Ovary (tissue), 10 donors: ENCODE measurements at places on chromosomes 1 and 21. TPM values are rescaled to one million over a fixed set of nuclear protein-coding genes. Genes with fewer than 3 reads are reported as not detected.

- DNase-seq: no peak
These were observed 34.6 kb downstream of the SNX7 start for GRCh38 chr1:98696077-98696476.

GRCh38 chr1:25549273-25550154, 6.1 kb downstream of the LDLRAP1 start:
- no peak for DNase-seq

- DNase-seq: no peak
These were observed 91.4 kb downstream of the OLFM3 start for GRCh38 chr1:101905283-101905835.

DNA sequence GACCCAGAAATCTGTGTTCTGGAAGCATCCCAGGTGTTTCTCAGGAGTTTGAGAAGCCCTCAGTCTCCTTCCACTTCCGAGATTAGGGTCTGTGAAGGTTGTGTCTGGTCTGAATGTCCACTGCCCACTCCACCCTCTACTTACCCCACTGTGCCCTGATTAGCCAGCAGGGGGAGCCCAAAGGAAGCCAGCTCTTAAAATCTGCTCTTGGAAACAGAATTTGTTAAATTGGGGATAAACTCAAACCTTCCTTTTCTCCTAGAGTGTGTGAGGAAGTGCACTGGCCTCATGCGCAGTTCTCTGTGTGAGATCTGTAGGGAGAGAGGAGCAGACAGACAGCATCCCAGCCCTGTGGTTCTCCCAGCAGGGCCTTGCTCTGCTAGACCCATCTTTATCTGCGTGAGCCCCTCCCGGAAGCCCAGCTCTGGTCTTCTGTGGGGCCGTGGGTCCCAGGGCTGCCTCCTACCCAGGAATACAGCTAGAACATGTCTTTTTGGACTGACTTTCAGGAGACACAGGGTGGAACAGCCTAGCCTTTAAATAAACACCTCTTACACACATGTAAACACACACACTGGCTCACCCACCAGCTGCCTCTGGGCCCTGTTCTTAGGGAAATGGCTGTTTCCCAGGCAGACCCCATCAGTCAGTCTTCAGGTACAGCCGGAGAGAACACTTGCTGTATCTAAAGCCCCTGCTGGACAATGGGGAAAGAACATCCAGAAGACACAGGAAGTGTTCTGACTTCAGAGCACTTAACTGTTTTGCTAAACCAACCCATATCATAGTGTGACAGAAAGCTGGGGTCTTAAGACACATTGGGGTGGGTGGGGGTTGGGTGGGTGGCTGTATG, 52.2 kb downstream of the SMYD2 start:
- peak; percentile 76 for DNase-seq

DNA sequence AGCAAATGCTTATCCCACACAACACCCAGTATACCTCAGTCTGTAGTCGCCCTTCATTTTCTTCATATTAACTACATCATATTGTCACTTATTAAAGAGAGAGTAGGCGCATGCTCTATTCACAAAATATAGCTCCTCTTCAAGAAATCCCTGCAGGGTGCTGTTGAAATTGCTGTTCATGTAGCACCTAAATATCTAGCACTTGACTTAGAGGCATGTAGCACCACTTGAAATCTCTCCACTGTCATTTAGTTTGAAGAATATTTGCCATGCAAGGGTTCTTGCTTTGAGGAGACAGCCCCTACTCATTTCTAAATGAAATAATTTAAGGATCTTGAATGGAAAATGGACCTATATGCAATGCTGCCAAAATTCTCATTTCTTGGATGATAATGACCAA, 20.9 kb upstream of the LRRC8B start:
- DNase-seq: no peak

DNA sequence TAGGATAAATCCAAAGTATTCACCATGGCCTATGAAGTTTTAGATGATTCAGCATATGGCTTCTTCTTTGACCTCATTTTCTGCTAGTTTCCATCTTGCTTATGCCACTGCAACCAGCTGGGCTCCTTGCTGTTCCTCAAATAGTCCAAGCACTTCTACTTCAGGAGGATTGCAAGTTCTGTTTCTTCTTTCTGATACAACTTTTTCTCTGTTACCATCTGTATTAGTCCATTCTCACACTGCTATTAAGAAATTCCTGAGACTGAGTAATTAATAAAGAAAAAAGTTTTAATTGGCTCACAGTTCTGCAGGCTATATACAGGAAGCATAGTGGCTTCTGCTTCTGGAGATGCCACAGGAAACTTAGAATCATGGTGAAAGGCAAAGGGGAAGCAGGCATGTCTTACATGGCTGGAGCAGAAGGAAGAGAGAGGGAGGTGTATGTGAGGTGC, 20.3 kb downstream of the PTGS2 start:
- no peak for DNase-seq

- no peak for DNase-seq
These were observed 485.9 kb downstream of the USP25 start for GRCh38 chr21:16215663-16216183.

DNA sequence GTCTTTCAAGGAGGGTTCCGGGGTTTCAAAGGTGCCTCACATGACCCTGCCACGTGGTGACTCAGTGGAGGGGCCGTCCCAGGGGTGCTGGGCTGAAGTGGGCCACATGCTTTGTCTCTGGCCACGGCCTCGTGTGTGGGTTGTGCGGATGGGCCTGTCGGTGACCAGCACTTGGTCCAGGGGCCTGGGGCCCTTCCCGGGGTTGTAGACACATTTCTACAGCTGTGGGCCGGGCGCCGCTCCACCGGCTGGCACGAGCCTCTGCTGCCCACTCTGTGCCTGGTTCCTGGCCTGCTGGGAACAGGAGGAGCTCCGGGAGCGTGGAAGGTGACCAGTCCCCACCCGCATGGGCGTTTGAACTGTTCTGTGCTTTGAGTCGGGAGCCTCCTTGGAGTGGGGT, 75.4 kb upstream of the TTC34 start:
- DNase-seq: no peak

DNA sequence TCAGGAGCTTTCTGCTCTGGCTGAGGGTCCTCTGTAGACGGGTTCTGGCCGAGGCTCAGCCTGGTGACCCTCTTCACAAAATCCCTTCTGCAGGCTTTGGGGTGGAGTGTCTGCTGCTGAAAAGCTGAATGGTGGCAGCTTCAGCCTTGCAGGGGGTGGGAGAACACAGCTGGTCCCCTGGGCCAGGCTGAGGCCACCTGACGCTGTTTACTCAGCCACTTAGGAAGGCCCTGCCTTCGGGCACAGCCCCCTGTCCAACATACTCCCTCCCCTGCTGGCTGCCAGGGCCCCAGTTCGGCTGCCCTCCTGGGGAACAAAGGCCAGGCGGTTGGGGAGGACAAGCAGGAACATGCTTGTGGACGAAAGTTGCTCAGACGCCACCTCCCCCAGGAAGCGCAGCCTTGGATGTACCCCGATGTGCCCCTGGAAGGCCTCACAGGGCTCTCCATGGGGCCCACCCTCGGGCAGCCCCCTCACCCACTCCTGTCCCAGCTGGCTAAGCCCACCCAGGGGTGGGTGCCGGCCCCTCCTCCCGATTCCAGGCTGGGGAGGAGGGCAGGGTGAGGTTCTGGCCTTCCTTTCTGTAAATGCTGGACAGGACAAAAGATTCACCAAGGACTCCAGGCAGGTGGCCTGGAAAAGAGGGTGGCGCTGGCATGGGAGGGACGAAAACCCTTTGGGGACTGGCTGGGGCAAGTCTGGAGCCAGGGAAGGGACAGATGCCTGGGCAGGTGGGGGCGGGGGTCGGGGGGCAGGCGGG, at the start of gene ANKRD65:
ANKRD65 (minus strand) TSS at position 130 of the 760 bp plus-strand sequence. CDS start 271 bp downstream, outside the sequence.
- DNase-seq: no peak

DNA sequence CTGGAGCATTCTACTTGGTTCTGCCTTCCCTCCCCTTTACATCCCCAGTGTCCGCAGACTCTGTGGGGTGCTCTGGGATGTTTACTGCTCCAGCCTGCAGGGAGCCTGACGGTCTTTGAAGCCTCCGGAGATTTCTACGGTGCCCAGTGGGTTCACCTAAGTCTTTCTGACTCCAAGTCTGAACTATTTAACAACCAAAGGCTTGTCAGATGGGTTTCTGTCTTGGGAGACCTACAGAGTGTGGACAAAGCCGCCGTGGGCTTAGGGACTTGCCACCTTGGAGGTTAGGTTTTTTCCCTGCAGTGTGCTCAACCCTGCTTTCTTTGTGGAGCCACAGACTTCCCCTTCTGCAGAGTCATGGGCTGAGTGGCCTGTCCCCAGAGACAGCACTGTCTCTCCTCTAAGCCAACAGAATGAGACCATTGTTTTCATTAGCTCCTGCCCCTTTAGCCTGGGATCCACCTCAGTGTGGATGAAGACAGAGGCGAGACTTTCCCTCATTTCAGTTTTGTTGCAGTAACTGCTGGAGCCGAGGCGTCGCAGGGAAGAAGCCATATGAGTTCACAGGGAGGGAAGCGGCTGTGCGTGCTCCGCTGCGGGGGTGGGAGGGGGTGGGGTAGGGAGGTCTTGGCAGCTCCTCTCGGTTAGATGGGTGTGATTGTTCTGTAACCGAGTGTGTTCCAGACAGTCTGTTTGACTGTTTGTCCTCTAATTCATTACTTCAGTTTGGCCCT, 120.7 kb downstream of the CNIH3 start:
- no peak for DNase-seq

DNA sequence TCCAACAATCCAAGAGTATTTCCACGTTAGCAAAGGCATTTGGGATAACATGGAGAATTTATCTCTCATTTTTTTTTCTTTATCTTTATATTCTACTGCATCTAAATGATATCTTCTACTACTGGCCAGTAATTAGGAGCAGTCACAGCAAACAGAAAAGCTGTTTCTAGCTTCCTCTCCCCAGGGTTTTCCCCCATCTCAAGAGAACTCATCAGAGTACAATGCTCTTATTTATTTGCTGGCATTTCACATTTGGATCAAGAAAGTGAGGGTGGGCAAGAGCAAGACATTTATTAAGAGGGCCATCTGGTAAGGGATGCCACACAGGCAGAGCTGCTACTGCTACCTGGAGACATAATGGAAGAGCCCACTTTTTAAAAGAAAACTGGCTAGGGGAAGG, 368.2 kb downstream of the USH2A start:
- no peak for DNase-seq

GRCh38 chr1:209430107-209430506, 153.4 kb upstream of the CAMK1G start:
- no peak for DNase-seq

DNA sequence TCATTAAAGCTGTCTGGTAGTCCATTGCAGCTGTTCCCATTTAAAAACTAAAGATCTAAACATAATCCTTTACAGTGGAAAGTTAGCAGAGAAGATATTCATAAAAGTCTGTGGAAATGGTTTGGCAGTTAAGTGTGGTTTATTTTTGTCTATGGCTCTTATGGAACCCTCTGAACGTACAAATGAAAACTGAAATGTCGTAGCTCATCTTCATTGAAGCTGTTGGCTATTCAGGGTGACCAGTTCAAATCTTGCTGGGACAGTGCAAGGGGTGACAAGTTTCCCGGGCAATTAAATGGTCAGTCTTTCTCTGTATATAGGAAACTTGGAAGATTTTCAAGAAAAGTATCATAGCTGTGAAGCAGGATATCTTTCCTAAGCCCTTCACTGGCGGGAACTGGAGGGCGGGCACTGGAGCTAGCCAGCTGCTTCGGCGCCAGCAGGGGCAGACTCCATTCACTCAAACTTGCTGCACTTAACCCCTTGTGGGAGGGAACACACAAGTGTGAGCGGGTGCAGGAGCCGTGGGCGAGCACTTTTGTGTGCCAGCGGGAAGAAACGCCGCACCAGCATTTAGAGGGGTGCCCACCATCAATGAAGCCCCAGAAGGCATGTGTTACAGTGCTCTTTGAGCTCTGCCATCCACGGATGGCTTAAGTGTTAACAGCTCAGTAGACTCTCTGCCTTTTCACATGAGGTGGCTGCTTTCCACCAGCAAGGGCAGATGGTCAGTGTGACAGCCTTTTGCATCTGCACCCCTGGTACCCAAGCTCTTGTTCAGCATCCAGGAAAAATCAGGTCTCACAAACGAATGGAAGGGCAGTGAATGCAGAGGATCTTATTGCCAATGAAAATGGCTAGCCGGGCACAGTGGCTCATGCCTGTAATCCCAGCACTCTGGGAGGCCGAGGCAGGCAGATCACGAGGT, 232.1 kb upstream of the KAZN start:
- no peak for DNase-seq

DNA sequence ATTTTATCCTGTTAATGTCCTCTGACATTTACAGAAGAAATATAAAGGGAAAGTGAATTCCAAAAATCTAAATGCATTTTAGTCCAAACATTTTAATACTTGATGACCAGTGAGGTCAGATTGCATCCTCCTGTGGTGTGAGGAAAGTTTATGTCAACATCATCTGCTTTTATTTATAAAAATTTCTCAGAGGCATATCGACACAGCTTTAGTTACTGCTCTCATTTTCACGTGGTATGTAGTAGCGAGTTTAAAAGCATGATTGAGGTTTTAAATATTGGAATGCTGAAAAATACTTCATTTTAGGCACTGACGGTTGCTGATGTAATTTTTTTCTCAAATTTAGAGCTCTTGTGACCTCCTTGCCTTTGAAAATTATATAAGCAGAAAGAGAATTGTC, 234.8 kb downstream of the HMCN1 start:
- no peak for DNase-seq

DNA sequence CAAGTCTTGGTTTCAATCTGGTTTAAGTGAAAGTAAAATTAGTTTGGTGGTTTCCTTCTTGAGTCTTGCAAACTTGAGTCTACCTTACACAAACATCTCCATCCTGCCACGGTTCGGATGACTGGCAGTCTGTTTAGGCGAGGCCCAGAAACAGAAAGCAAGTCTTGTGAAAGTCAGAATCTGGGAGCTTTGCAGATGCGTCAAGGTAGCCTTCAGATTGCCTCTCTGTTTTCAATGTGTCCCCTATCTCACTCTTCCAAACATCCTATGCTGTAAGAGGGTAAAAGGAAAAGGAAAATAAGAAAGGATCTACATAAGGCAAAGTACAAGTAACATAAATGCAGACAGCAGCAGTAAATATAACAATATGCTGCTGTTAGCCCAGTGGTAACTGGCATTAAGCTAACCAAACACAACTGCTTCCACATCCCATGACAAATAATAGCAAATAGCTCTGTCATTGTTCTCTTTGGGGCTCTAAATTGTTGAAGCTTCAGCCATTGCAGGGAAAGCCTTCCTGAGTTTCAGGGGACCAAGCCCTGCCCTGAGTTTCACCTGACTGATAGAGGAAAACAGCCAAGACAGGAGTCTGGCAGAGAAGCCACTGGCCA, 26.2 kb upstream of the C1orf105 start:
- DNase-seq: no peak

DNA sequence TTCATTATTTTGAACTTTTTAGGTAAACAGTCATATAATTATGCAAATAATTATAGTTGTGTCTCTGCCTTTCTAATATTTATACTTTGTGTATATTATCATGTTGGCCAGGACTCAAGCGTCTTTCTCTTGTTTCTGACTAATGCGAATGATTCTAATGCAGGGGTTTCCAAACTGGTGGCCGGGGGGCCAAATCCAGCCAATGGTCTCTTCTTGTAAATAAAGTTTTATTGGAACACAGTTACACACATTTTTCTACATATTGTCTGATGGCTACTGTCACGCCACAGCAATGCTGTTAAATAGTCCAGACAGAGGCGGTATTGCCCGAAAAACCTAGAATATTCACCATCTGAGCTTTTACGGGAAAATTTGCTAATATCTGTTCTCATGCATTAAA, 8.9 kb upstream of the POFUT2 start:
- peak; percentile 32 for DNase-seq

GRCh38 chr1:8512504-8512903, 194.6 kb downstream of the SLC45A1 start:
- DNase-seq: no peak

PRDM16 gene
- 5.2 TPM for total RNA-seq

DRAXIN gene
- not detected for total RNA-seq

F3 gene
- 365 TPM for total RNA-seq

OLIG2 gene
- not detected for total RNA-seq

C1QA gene
- 51.4 TPM for total RNA-seq

AMY1A gene
- 13.3 TPM for total RNA-seq

STIL gene
- total RNA-seq: 1.3 TPM
